Motor neuron (in vitro differentiated cells): ENCODE measurements at places on chromosomes 12 and 14.

- ATAC-seq, result no peak
Measured at GRCh38 chr12:127681151-127681754, 585.7 kb upstream of the TMEM132C start.

- no peak for ATAC-seq
Measured at GRCh38 chr12:4091016-4091743, 182.4 kb upstream of the CCND2 start.

GRCh38 chr12:10503460-10503859 is 2.2 kb upstream of the EIF2S3B start:
- no peak for ATAC-seq

- no peak for ATAC-seq
Measured at GRCh38 chr12:121649819-121650353, 19.6 kb downstream of the MORN3 start.

DNA sequence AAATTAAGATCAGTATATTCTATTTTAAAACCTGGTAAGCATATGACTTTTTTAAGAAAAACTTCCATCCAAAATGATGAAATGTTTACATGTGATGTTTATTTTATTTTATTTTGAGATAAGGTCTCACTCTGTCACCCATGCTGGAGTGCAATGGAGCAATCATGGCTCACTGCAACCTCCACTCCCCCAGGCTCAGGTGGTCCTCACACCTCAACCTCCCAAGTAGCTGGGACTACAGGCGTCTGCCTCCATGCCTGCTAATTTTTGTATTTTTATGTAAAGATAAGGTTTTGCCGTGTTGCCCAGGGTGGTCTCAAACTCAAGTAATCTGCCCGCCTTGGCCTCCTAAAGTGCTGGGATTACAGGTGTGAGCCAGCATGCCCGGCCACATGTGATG is 141.8 kb downstream of the ZFP36L1 start:
- ATAC-seq, result no peak

- ATAC-seq, result no peak
Measured at GRCh38 chr12:52956987-52957386, 8.1 kb downstream of the KRT18 start.

DNA sequence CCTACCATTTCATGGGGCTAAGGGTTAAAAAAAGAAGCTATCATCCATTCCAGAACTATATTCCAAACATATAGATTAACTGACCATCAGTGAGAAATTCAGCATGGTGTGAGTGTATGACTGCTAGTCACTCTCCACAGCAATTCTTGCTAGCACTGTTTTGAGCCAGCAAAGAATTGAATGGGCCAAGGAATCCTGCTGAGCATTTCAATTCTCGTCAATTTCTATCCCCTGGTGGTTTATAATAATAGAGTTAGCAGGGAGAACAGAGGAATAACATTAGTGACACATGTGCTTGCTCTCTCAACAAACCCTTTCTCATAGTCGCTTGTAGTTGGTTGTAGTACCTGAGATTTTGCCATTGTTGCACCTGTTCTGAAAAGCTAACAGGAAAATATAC is 7.2 kb downstream of the MBIP start:
- no peak for ATAC-seq

DNA sequence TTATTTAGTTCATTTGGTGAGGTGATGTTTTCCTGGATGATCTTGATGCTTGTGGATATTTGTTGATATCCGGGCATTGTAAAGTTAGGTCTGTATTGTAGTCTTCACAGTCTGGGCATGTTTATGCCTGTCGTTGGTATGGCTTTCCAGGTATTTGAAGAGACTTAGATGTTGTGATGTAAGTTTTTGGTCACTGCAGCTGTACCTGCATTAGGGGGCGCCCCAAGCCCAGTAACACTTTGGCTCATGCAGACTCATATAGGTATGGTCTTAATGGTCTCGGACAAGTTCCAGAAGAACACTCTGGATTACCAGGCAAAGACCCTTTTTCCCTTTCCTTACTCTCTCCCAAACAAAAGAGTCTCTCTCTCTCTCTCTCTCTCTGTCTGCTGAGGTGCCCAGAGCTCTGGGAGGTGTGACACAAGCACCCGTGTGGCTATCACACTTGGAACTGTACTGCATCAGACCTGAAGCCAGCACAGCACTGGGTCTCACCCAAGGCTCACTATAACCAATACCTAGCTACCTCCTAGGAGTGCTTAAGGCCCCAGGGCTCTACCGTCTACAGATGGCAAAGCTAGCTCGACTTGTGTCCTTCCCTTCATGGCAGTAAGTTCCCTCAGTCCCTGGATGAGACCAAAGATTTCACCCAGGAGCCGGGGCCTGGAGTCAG is 425.8 kb upstream of the ATXN7L3B start:
- no peak for ATAC-seq

DNA sequence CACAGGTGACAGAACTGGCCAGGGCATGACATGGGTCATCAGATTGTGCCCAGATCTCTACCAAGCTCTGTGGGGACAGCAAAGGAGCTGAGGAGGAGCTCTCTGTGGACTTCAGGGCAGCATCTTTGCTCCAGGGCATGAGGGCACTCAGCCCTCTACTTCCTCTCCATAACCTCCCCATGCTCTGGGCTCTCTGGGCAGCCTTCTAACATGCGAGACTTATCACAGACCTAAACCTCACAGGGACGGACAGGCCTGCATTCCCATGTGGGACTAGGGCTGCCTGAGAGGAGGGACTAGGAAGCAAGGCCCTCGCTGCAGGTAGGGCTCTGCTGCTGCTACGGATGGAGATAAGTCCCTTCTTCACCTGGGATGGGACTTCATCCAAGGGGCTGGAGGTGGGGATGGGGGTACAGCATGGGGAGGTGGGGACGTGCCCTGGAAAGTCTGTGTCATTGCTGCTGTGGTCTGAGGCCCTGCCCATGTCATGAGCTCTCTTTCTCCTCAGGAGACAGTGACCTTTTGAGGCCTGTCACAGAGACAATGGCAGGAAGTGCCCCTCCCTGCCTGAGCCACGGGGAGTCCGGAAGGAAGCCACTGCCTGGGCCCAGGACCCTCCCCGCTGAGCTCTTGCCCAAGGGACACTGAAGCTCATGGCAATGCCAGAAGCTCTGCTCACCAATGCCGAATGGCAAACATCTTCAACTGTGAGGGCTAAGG is 44.1 kb downstream of the PITPNM2 start:
- ATAC-seq, result no peak

GRCh38 chr14:85702997-85703396 is 173.1 kb downstream of the FLRT2 start:
- peak; percentile 47 for ATAC-seq

DNA sequence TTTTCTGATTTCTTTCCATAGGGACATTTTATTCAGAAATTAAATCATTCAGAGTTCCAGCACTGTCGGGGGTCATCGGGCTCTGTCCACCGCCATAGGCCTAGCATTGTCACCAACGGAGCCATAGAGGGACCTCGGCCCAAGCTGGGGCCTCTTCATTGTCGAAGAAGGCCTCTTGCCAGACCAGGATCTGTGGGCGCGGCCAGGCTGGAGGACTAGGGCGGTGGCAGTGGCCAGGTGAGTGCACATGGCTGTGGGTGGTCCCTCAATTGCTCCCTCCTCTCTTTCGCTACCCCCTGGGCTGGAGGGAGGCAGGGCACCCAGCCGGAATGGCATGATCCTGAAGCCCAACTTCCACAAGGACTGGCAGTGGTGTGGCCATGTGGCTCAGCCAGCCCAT is 10.6 kb upstream of the SPSB2 start:
- ATAC-seq, result no peak
